ENCODE measurements at places on chromosomes 6 and 20.

DNA sequence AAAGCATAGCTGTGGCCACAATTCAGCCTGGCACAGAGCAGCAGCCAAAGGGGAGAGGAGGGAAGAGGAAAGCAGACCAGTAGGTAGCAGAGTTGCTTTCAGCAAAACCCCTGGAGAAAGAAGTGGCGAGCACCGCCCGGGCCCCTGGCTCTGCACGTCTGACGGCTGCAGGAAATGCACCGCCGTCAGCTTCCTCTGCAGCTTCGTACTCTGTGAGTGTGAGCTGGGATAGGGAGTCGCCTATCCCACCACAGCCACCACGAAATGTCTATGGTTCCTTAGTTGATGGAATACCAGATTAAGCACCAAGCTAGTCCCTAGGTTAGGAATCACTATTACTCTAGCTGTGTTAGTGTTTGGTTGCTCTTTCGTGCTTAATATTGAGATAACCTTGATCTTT lies 79.9 kb upstream of the NAA20 start:
- no peak for DNase-seq

DNA sequence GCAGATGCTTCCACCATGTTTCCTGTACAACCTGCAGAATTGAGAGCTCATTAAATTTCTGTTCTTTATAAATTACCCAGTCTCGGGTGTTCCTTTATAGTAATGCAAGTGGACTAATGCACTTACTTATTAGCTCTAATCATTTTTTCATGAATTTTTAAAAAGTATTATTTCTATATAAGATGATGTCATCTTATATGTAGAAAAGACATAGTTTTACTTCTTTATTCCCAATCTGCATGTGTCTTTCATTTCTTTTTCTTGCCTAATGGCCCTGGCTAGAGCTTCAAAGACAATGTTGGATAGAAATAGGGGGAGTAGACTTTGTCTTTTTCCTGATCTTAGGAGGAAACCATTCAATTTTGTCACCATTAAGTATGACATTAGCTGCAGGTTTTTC lies 27.8 kb downstream of the OTOR start:
- DNase-seq, result no peak

DNA sequence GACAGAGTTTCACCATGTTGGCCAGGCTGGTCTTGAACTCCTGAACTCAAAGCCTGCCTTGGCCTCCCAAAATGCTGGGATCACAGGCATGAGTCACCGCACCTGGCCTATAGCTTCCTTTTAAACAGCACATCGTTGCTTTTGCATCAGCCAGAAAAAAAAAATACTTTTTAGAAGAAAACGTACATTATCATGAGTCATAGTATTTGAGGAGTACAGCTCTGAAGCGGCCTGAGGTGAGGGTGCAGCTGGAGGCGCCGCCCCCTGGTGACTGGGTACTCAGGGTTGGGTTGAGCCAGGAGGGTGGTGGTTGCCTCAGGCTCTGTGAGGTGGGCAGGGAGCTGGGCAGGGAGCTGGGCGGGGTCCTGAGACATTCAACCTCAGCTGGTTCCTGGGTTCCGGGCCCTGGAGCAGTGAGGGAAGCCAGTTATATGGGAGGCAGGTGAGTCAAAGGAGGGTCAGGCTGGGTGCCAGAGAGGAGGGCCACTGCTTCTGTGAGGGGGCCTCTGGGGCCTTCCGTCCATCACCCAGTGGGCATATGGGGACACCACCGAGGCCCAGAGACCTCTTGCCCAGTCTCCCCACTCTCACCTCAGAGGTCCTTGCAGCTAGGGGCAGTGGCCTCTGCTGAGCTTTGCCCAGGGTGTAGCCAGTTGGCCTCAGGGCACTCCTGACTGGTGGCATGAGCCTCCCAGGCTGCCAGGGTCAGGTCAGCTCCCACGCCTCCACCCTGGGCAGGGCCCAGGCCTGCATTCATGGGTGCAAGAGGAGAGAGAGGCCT lies 11.7 kb upstream of the ID1 start:
- no peak for DNase-seq

DNA sequence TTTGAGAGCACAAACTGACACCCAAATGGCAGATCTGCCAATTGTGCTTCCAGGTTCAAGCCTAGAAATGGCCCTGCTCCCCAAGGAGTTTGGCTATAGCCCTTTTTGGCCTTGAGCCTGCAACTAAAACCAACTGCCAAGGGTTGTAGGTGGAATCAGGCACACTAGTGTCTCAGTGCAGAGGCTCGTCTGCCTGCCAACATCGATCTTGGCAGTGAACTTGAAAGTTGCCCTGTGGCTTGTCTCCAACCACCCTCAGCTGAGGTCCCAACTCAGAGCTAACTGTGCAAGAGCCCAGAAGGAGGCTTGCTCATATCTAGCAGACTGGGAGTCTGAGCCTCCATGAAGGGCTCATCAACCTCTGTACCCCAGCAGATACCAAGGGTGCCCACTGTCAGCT lies 92.7 kb upstream of the GLP1R start:
- no peak for DNase-seq

- DNase-seq, result no peak
Observed at GRCh38 chr20:79565-79964, 7.9 kb upstream of the DEFB125 start.

DNA sequence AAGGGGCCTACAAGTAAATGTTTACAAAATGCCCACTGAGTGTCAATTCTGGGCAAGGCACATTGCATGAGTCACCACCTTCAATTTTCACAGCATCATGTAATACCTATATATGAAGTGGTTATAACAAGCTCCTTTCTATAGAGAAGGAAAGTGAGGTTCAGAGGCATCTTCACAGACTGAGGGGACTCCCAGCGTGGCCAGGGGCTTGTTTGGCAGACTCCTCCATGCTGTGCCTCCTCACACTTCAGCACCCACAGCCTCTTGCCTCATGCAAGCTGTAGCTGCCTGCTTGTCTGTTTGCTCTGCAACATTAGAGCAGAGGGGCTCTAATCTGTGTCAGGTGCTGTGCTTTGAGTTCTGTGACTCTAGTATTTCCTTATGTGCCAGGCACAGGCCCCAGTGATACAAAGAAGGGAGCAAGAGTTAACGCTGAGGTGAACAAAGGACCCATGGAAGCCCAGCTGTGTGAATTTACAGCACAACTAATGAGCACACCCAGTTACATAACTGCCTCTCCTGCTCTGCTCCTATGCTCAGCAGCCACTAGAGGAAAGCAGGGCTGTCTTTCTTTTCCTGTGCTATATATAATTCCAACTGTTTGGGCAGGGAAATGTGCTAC lies 72.3 kb downstream of the ZHX3 start:
- no peak for DNase-seq

DNA sequence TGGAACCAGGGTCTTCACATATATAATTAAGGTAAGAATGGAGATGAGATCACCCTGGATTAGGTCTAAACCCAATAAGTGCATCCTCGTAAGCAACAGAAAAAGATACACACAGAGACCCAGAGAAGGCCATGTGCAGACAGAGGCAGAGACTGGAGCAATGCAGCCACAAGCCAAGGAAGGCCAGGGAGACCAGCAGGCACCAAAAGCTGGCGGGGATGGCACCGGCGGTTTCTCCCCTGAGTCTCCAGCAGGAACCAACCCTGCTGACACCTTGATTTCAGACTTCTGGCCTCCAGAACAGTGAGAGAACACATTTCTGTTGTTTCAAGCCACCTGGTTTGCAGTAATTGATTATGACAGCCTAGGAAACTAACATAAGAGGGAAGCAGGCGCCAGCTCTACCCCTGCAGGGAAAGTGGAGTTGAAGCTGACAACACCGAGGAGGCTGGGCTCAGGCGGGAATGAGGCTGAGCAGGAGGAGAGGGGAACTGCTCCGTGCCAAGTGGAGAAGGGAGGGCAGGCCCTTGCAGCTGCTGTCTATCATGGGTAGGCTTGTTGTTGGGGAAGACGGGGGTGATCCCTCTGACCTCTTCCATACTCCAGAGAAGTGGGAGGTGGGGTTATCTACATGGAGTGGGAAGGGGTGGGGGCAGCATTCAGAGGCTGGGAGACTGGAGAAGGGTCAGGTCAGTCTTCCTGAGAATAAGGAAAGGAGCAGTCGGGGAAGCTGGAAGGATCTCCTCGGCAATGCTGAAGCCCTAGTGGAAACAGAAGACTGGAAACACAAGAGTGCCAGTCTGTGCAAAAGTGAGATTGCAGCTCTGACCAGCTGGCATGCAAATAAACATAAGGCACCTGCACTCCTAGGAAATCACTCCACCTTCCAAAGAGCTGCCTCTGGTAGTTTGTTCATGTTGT lies 72.7 kb downstream of the NFATC2 start:
- no peak for DNase-seq

DNA sequence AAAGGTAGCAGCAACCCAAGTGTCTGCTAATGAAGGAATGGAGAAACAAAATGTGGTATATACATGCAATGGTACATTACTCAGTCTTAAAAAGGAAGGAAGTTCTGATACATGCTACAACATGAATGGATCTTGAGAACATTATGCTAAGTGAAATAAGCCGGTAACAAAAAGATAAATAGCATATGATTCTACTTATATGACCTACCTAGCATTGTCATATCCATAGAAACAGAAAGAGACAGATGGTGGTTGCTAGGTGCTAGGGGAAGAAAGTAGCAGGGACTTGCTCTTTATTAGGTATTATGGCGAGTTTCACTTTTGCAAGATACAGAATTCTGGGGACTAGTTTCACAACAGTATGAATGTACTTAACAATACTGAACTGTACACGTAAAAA lies 46.6 kb downstream of the UBR2 start:
- no peak for DNase-seq

- peak; percentile 18 for DNase-seq
Observed at GRCh38 chr6:148700741-148701311, 46.0 kb upstream of the UST start.

- no peak for DNase-seq
Observed at GRCh38 chr6:4398791-4399190, 263.4 kb upstream of the ECI2 start.

DNA sequence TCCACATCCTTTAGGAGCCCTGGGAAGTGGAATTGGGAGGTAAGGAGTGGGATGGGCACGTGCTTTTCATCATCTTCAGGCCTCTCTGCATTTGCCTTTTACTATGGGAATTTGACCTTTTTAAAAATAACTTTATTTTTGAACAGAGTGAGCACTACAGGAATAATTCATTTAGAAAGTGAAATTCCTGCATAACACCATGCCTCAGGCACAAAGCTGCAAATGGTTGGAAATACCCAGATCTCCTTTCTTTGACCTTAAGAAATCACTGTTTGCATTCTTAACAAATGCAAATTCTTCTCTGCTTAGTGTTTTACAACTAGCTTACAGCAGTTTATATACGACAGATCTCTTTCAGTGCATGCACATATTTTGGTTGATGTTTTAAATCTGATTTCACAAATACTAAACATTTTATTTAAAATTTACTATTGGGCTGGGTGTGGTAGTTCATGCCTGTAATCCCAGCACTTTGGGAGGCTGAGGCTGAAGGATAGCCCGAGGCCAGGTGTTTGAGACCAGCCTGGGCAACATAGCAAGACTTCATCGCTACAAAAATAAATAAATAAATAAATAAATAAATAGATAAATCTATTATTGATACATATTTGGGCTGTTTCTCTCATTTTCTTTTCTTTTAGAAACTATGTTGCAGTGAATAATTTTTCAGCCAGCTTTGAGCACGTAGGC lies 24.5 kb downstream of the CST8 start:
- DNase-seq, result no peak

DNA sequence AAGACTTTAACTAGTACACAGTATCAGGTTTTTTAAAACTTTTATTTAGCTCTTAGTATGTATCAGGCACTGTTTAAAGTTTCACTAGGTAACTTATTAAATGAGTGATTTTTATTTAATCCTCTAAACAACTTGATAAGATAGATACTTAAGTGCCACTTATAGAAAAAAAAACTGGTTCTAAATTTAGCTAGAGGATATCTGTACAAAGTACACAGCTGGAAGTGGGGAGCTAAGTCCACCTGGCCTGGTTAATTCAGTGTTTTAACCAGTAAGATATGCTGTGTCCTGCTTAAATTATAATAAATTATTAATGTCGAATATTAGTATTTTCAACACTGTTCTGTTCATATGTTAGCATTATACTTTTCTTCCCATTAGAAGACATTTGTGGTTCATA lies 37.5 kb downstream of the SYCP2 start:
- DNase-seq, result no peak

DNA sequence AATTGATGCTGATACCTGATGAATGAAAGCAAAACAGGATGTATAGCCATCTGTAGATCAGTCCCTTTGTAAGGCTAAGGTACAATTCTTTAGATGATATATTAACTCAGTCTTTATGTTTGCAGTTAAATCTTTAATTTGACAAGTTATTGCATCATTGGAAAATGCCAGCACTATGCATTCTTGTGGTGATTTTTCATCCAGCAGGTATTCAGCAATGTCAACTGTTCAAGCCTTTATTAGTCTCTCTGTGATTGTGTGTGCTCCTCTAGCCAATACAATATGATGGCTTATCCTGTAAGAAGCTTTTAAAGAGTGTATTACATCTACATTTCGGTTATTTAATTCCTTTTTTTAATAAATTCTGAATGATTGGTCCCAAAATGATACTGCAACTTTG lies 34.3 kb downstream of the HLA-DMB start:
- DNase-seq, result no peak

- no peak for DNase-seq
Observed at GRCh38 chr6:38524436-38525145, 115.1 kb downstream of the BTBD9 start.

DNA sequence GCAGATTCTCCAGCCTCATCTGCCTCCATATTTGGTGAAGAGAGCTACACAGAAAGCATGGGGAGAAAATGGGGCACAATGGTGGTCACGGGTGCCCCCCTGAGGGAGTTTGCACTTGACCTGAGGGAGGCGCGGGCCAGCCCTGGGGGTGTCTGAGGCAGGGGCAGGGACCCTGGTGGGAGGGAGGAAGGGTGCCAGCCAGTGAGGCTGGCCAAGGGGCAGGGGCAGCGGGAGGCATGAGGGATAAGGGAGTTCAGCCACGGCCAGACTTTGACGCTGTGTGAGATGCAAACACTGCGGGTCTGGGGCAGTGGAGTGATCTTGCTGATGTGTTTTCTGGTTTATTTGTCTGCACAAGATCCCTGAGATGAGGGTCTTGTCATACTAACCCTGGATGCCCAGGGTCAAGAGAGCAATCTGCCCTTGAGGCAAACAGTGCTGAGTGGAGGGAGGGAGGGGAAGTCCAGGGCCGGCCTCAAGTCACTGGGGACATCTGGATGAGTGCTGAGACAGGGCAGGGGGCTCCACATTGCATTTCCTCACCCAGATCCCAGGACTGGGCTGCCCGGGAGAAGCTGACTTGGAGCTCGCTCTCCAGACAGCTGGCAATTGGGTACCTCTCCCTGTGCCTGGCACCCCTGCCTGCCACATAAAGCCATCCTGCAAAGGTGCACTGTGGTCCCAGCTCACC lies 8.8 kb upstream of the PCMTD2 start:
- DNase-seq, result no peak
